ENCODE measurements at places on chromosomes 13 and 19.

- DNase-seq: peak; percentile 36
Measured at GRCh38 chr13:65342541-65343337, 1887.4 kb downstream of the PCDH9 start.

DNA sequence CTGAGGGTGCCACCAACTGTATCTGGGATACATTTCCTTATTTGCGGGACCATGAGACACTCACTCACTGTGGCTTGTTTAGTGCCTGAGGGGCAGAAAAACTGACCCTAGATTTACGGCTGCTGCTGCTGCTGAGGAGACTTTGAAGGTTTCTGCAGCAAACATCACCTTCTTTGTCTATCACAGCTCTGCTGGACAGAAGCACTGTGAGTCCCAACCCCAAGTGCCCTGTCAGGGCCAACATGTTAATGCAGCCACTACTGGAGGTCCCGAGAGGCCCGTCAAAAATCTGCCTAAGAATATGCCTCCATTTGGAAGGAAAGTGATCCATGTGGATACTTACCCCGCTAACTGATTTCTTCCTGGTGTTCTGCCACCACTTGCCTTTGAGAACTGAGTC is 37.3 kb upstream of the UBL3 start:
- no peak for DNase-seq

DNA sequence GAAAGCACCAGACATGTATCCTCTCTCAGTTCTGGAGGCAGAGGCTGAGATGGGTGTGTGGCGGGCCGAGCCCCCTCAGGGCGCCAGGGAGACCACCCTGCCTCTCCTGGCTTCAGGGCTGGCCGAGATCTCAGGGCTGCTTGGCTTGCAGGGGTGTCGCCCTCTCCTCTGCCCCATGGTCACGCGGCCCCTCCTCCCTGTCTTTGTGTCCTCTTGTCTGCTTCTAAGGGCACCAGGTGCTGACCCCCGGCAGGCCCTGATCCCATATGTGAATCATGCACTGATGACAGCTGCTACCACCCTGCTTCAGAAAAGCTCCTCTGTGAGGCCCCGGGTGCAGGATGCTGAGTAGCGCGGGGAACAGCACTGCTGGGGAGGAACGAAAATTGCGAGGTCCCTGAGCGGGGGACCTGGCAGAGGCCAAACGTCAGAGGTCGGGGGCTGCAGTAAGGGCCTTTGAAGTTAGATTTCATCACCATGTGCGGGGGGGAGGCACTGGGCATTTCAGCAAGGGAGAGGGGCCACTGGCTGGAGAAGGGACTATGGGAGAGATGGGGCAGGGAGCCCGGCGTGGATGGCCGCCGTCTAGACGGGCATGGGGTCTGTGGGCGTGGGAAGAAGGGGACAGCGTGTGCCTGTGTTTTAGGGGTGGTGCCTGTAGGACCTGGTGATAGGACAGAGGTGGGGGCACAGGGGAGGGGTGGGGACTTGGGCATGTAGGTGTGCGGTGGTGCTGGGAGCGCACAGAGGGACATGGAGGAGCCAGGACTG is 125.2 kb downstream of the KDM4B start:
- no peak for DNase-seq

DNA sequence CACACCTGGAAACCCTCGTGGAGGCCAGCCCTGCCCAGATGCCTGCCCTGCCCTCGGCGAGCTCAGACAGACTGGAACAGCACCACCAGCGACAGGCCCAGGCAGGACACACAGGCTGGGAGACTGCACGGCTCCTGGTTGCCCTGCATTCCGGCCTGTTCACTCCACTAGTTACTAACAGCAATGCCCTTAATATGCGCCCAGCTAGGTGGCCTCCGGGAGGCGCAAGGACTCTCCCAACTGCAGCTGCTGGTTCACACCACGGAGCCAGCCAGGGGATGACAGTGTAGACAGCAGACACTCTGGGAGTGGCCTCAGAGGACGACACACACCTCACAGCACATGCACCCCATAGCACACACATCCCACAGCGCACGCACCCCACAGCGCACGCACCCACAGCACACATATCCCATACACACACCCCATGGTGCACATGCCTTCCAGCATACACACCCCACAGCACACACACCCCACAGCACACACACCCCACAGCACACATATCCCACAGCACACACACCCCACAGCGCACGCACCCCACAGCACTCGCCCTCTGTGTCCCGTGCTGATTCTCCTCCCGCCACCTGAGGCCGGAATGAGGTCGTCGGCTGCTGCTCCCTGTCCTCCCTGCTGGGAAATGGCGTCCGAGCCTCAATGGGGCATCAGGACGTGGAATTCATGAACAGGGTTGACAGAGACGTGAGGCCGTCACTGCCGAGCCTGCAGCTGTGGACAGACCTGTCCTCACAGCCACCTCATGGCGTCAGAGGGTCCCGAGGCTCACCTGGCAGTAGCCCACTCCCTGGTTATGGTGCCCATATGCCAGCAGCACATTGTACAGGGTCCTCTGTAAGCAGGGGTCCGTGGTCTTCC is 13.6 kb downstream of the GRTP1 start:
- DNase-seq: no peak

GRCh38 chr13:56066321-56066720 is 1074.4 kb upstream of the PRR20A start:
- peak; percentile 33 for DNase-seq

DNA sequence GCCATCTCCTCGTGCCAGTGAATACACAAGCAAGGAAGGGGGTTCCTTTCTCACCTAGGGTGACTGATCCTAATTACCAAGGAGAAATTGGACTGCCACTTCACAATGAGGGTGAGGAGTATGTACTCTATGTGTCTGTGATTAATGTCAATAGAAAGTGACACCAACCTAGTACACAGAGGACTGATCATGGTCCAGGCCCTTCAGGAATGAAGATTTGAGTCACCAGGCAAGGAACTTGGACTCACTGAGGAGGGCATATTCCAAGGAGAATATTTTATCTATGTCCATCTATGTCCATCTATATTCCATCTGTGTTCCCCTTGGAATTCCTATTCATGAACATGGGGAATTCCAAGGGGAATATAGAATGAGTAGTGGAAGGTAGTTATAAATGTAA is 9.2 kb upstream of the ALOX5AP start:
- no peak for DNase-seq

DNA sequence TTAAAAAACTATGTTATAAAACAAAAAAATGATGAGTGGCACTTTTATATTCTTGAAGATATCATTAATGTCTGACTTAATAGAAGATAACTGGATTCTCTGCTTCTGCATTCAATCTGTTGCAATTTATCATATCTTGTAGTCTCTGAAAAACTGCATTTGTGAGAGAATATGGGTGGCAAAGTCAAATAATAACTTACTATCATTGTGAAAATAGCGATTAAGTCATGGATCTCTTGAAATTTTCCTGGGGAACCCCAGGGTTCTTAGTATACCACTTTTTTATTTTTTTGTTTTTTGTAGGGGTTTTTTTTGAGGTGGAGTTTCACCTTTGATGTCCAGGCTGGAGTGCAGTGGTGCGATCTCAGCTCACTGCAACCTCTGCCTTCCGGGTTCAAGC is 127.1 kb downstream of the STOML3 start:
- DNase-seq: no peak

DNA sequence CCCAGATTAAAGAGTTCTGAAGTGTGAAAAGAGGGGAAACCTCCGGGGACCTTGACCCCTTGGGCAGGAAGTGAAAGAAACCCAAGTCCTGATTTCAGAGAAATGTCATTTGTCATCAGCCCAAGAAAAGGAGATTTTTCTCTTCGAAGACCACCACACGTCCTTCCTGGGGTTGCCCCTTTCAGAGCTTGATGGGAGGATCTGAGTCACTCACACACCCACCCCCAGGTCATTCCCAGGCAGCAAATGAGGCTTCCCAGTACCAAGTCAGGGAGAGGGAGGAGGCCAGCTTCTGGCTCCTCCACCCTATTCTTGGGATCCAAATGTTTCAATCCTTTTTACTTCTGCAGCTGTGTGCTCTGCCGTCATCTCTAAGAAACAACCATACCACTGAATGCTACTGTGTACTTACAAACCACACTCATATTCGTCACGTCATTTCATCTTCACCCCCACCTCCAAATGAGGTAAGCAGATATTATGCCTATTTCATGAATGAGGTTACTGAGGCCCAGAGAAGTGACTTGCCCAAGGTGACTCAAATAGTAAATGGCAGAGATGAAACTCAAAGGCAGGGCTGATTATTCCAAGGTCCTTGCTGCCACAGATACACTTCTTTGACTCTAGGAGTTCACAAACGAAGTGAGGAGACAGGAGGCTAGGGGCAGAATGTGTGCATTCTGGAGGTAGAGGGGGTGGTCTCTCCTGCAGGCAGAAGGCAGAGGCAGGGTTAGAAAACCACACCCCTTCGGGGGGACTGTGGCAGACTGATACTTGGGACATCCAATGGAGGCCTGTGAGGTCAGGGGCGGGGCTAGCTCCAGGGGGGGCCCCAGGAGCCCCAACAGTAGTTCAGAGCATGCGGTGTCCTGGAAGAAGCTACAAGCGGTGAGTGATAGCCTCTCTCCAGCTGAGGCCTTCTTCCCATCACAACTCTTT is 5.0 kb upstream of the KMT2B start:
- DNase-seq: no peak

DNA sequence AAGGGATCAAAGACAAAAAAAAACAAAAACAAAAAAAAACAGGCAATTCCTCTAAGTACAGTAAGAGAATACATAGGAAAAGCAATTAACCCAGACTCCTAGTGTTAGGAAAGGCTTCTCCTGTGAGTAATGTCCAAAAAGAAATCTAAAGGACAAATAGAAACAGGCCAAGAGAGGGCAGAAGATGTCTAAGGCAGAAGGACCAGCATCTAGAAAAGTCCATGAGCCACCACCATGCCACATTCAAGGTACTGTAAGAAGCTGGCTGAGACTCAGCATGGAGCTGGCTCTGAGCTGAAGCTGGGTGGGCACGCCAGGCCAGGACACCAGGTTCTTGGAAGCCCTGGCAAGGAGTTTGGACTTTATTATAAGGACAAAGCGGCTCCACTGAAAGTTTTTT is 118.1 kb upstream of the FRY start:
- DNase-seq: no peak

DNA sequence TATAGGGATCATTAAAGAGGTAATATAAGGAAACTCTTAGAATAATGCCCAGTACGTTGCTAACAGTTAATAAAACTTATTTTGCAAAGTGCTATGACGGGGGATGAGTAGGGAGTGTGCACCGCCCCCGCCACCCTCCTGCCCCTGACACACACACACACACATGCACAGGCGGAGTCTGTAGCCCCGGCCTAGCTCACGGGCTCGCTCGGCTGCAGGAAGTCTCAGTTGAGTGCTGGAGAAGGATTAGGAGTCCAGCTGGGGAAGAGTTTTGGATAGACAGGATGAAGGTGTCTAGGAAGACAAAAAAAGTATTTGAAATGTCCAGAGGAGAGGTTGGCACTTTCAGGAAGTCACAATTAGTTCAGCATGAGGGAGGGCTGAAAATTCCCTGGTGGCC is 21.5 kb downstream of the GSX1 start:
- no peak for DNase-seq

DNA sequence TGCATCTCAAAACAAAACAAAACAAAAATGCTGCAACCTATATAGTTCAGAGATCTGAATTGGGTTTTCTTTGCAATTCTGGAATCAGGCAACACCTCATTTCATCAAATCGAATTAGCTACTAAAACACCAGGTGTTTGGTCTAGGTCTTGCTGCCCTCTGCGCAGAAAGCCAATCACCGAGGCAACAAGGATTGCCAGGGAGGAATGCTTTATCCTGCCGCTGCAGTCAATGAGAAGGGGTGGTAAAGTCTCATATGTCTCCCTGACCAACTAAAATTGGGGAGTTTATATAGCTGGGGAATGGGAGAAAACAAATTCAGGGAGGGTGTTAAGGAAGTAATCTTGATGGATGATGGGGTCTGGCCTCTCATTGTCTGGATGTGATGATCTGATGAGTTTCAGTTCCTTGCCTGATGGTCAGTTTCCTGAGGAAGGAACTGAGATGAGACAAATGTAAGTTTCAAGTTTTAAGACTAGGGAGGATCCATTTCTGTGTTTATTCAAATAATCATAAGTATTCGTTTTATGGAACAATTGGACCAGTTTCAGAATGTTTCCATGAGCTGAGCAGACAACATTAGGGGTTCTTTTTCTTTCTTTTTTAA is 5.0 kb upstream of the YJU2 start:
- DNase-seq: no peak

- DNase-seq: no peak
Measured at GRCh38 chr13:70932511-70932910, 824.3 kb upstream of the KLHL1 start.

- no peak for DNase-seq
Measured at GRCh38 chr19:50465986-50466705, 10.2 kb upstream of the EMC10 start.

- peak; percentile 60 for DNase-seq
Measured at GRCh38 chr19:7678971-7679751, 1.5 kb upstream of the TRAPPC5 start.

DNA sequence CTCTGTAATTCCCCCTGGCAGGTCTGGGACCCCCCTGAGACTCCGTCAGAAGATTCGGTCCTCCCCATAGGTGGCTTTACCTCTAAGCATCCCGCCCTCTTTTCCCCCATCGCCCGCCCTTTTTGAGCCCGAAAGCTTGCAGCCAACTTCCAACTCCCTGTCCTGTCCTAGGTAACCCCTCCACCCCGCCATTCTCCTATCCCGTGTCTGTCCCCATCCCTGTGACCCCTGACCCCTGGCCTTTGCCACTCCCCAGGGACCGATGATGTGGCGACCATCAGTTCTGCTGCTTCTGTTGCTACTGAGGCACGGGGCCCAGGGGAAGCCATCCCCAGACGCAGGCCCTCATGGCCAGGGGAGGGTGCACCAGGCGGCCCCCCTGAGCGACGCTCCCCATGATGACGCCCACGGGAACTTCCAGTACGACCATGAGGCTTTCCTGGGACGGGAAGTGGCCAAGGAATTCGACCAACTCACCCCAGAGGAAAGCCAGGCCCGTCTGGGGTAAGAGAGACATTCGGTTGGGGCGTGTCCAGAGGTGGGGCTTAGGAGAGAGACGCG is 488 bp downstream of the RCN3 start:
- no peak for DNase-seq

DNA sequence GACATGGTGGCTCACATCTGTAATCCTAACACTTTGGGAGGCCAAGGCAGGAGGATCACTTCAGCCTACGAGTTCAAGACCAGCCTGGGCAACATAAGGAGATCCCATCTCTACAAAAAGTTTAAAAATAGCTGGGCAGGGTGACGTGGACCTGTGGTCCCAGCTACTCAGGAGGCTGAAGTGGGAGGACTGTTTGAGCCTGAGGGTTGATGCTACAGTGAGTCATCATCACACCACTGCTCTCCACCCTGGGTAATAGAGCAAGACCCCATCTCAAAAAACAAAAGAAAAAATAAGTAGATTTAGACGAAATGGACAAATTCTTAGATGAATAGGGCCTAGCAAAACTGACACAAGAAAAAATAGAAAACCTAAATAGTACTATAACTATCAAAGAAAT is 10.4 kb upstream of the GNG8 start:
- DNase-seq: no peak

DNA sequence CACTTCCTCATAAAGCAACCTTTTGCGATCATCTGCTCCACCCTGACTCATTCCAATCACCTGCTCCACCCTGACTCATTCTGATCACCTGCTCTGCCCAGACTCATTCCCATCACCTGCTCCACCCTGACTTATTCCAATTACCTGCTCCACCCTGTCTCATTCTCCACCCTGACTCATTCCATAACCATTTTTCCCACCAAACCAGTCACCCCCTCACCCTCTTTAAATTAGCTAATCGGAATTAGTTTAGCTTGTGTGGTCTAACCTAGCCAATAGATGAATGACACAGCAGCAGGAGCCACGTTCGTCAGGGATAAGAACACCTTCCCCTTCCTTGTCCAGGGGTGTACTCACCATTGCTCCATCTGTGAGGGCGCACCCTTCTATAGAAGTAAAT is 134.0 kb downstream of the COG6 start:
- no peak for DNase-seq

GRCh38 chr19:45498411-45499195 is at the start of gene PPM1N:
PPM1N (plus strand) TSS chr19:45498443; CDS start chr19:45498473, 30 bp downstream.
- DNase-seq: no peak

All from brain (organoid and tissue), 16 donors.